ENCODE measurements at places on chromosomes 4 and X. TPM values are rescaled to one million over a fixed set of nuclear protein-coding genes. Genes with fewer than 3 reads are reported as not detected.

Gene SPINK2
- total RNA-seq, result not detected

Gene AMOT
- 6.8 TPM for total RNA-seq

Gene KLHL13
- 22.5 TPM for total RNA-seq

Gene TLR1
- 1.3 TPM for total RNA-seq
